Sigmoid colon (tissue), 7 donors: ENCODE measurements at places on chromosomes 7 and 10. TPM values are rescaled to one million over a fixed set of nuclear protein-coding genes. Genes with fewer than 3 reads are reported as not detected.

GGCT gene
- total RNA-seq, result 24.3 TPM

WDR86 gene
- total RNA-seq, result 15.3 TPM

OR6B1 gene
- total RNA-seq, result not detected

LRRD1 gene
- total RNA-seq, result not detected

MACROH2A2 gene
- total RNA-seq, result 19.4 TPM

NUDT5 gene
- total RNA-seq, result 27.3 TPM

NACAD gene
- 5.3 TPM for total RNA-seq

GPR22 gene
- 1.1 TPM for total RNA-seq

PNLIPRP3 gene
- not detected for total RNA-seq

DMBT1 gene
- not detected for total RNA-seq

PRLHR gene
- total RNA-seq, result not detected

NYAP1 gene
- 1.3 TPM for total RNA-seq

SLC35G1 gene
- total RNA-seq, result 4.6 TPM

VSTM4 gene
- 13.3 TPM for total RNA-seq

SFTPA2 gene
- not detected for total RNA-seq
